Chondrocyte (in vitro differentiated cells): ENCODE measurements at places on chromosomes 1 and 21. TPM values are rescaled to one million over a fixed set of nuclear protein-coding genes. Genes with fewer than 3 reads are reported as not detected.

DNA sequence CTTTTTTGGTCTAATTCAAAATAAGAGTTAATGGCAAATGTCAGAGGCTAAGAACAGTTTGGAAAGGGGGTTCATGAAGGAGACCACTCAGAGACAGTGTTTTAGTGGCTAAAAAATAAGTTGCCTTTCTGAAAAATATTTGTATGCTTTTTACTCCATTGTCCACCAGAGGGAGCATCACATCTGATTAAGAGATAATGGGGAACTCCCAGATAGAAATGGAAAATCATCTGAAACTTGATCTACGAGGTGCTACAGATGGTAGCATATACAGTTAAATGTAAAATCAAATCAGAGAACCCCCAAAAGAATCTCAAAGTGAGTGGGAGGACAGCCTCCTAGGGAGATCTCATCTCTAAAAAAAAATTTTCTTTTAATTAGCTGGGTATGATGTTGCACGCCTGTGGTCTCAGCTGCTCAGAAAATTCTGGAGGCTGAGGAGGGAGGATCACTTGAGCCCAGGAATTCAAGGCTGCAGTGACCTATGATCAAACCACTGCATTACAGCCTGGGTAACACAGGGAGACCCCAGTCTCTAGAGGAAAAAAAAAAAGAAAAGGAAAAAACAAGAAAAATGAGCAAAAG is 9.7 kb downstream of the SMYD3 start:
- DNase-seq = no peak

GRCh38 chr1:57464756-57465155 is 40.9 kb upstream of the DAB1 start:
- DNase-seq = no peak

GRCh38 chr1:25197235-25197975 is 34.9 kb downstream of the SYF2 start:
- DNase-seq = peak; percentile 30

DNA sequence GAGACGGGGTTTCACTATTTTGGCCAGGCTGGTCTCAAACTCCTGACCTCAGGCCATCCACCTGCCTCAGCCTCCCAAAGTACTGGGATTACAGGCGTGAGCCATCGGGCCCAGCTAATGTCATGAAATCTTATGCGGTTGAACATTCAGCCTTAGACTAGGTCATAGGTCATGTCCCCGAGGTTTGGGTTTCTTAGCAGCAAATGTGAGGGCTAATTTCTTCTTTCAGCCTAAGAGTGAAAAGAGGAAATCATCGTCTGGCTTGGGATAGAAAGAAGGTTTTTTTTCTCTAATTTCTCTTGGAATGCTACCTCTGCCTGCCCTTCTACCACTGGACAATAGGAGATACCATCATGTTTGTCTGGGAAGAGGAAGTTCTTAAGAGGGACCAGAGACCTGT is 18.0 kb upstream of the PIK3CD start:
- DNase-seq = no peak

DNA sequence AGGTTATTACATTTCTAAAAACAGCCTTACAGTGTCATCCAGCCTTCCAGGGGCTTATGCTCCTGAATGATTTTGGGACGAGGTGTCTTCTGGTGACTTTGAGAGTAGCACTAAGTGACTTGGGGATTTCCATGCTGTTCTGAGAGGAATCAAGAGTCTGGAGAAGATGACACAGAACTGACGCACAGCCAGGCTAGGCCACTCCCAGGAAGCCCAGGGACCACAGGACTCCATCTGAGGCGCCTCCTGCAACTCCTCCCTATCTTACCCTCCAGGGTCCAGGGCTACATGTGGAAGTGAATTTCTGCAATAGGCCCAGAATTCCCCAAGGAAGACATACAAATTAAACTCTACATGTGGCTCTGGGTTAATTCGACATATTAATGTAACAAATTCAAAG is 92.5 kb downstream of the SLC25A24 start:
- DNase-seq = no peak

DNA sequence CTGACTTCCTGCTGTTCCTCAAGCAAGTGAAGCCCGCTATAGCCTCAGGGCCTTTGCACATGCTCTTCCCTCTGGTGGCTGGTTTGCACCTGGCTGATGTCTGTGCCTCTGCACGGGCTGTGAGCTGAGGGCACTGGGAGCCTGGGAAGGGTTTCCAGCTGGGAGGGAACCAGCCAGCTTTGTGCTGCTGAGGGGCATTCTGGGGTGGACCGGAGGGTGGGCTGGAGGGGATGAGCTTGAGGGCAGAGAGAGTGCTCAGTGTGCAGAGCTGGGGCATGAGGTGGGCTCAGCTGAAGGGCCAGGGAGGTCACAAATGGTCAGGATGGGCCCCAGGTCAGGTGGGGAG is 305.7 kb downstream of the MATN1 start:
- DNase-seq = no peak

- DNase-seq = no peak
Observed at GRCh38 chr1:236400061-236400603, 6.0 kb downstream of the EDARADD start.

DNA sequence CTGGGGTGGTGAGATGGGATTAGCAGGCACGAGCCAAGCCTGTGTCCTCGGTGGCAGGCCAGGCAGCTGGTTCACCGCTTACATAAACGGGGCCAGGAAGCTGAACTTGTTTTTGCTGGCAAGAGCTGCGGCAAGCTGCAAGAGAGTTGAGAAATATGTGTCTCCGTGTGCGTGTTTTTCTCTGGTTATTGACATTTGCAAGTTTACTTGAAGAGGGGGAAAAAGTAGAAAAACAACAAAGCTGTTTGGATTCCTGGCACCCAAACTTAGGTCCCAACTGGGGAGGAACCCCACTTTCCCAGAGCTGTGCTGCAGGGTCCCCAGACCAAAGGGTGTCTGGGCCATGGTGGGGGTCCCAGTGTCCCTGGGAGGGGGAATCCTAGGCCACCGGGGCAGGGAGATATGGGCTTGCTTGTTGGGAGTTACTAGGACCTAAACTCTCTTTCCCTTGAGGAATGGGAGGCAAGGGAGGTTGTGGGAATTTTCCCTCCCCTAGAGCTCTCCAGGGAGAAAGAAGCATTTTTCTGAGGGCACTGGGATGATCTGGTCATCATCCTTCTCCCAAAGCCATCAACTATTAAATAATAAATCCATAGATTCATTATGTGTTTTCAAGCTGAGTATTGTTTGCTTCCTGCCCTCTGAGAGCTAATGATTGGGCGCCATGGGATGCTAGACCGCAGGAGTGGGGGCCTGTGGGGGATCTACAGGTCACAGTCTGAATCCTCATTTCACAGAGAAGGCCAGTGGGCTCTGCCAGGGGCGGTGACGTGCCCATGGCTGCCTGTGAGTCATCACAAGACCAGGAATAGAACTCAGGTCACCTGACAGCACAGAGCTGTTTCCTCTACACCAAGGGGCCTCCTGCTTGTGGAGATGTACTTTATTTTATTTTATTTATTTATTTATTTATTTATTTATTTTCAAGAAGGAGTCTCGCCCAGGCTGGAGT is 14.8 kb downstream of the IL6R start:
- peak; percentile 89 for DNase-seq

- peak; percentile 81 for DNase-seq
Observed at GRCh38 chr1:44786138-44786840, 1.7 kb downstream of the BEST4 start.

DNA sequence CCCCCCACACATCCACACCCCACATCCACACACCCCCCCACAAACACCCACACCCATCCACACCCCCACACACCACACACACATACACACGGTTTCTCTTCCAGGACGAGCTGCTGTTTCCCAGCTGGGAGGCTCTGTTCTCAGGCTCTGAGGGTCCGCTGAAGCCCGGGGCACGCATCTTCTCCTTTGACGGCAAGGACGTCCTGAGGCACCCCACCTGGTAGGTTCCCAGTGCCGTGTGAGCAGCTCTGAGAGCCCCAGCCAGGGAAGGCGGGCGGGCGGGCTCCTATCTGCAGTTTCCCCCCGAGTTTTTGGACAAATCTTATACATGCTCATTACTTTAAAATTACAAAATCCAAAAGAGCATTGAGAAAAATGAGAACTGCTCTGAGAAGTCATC is 31.2 kb downstream of the SLC19A1 start:
- DNase-seq = peak; percentile 74

- DNase-seq = no peak
Observed at GRCh38 chr1:155975375-155976061, 2.8 kb downstream of the ARHGEF2 start.

- DNase-seq = peak; percentile 98
Observed at GRCh38 chr1:16612332-16613172, 812 bp downstream of the NBPF1 start.

DNA sequence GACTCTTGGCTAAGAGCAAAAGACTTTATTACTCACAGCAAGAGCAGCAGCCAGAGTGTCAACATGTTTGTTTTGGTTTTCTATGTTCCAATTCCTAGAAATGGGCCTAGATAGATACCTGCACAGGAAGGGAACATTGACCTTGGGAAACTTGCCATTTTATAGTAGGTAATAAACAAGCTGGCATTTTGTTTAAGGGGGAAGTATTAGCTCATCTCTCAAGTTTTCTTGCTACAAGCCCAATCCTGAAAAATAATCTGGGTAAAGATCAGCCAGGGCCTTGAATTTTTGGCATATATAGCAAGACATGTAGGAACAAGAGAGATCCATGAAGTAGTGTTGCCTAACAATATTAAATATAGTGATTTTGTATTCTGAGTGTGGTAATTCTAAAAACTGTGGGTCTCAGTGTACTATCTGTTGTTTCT is 51.4 kb upstream of the RGL1 start:
- no peak for DNase-seq

- no peak for DNase-seq
Observed at GRCh38 chr1:223250632-223251015, 107.6 kb upstream of the TLR5 start.

The SELL gene
- total RNA-seq = not detected in 3 replicates

The KRTAP21-2 gene
- not detected in 3 replicates for total RNA-seq

The IGSF5 gene
- total RNA-seq = not detected in 3 replicates

The S100A7A gene
- not detected in 3 replicates for total RNA-seq

The DNASE2B gene
- total RNA-seq = not detected in 3 replicates

The ERICH3 gene
- not detected in 3 replicates for total RNA-seq

The CAMK1G gene
- total RNA-seq = not detected in 3 replicates

The PIK3C2B gene
- total RNA-seq = 19.5 to 22.4 TPM (median 19.6 TPM) in 3 replicates

The C8B gene
- total RNA-seq = not detected in 3 replicates

The CRYAA gene
- not detected in 3 replicates for total RNA-seq

The LCE1D gene
- total RNA-seq = not detected in 3 replicates

The MCOLN2 gene
- not detected in 3 replicates for total RNA-seq
